ENCODE measurements at places on chromosomes 11 and 22. TPM values are rescaled to one million over a fixed set of nuclear protein-coding genes. Genes with fewer than 3 reads are reported as not detected.

The ACTN3 gene
- total RNA-seq: not detected

The BATF2 gene
- total RNA-seq: 0.19 TPM

The PRDM10 gene
- 5.3 TPM for total RNA-seq

The SAA2 gene
- total RNA-seq: 7.4 TPM

The OR10A2 gene
- total RNA-seq: not detected

The ZC3H7B gene
- 36.2 TPM for total RNA-seq

The COMT gene
- total RNA-seq: 269 TPM

The SHANK2 gene
- total RNA-seq: 0.80 TPM

The PRR33 gene
- not detected for total RNA-seq

The KLHDC7B gene
- total RNA-seq: not detected

The EFEMP2 gene
- total RNA-seq: 20.5 TPM

The TSGA10IP gene
- total RNA-seq: not detected

The LMO2 gene
- total RNA-seq: 1.1 TPM

The RBFOX2 gene
- total RNA-seq: 92.4 TPM

The TMEM151A gene
- total RNA-seq: not detected

The MCHR1 gene
- total RNA-seq: 3.2 TPM

The TST gene
- 42.4 TPM for total RNA-seq

The ASPHD2 gene
- 3.9 TPM for total RNA-seq

The IGF2 gene
- total RNA-seq: 1.0 TPM

The OR52A5 gene
- total RNA-seq: not detected

The FUT4 gene
- total RNA-seq: 3.2 TPM

The CRYAB gene
- 6.6 TPM for total RNA-seq

The LRRC55 gene
- not detected for total RNA-seq

The KRTAP5-2 gene
- not detected for total RNA-seq

The PHF5A gene
- 48.5 TPM for total RNA-seq

The TRIM51 gene
- not detected for total RNA-seq

The OPCML gene
- total RNA-seq: not detected

The OR51I1 gene
- total RNA-seq: not detected

The FOLR2 gene
- not detected for total RNA-seq

The SMC1B gene
- total RNA-seq: not detected

The DERL3 gene
- total RNA-seq: 1.4 TPM

The SPON1 gene
- not detected for total RNA-seq

The SLC22A25 gene
- not detected for total RNA-seq

The TRIM22 gene
- total RNA-seq: 41.5 TPM

The DNAJC4 gene
- total RNA-seq: 3.6 TPM

The MAPK8IP2 gene
- 0.72 TPM for total RNA-seq

The OR4D5 gene
- total RNA-seq: not detected

The TP53I11 gene
- 48.4 TPM for total RNA-seq

The PRG3 gene
- not detected for total RNA-seq

The SLC22A6 gene
- total RNA-seq: not detected
